ENCODE measurements at places on chromosomes 6 and 20.

DNA sequence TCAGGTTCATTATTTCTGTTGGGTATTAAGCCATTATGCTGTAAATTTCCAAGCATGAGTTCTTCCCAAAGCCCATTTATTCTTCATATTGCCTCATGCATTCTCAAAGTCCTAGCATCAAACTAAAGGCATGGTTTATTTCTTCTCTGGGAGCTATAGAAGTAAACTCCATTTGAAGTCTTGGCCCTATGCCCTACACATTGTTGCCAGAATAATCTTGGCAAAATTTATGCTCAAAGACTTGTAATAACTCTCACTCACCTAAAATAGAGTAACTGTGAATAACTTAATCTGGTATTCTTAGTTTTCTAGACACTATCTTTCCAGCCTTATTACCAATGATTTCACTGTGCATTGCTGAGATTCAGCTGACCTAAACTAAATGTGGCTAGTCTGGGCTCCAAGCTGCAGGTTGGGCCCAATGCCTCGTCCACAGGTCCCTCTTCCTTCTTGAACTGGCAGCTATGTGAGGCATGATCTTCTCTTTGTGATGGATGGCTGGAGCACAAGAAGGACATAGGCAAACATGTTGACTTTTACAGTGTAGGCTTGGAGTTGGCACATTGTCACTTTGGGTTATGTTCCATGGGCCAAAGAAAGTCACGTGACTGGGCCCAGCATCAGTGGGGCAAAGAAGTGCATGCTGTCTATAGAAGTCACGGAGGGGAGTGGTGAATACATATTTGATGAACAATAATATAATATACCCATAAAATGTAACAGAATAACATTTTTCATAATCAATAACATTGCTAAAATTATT lies 39.1 kb upstream of the ANKEF1 start:
- DNase-seq, result no peak

DNA sequence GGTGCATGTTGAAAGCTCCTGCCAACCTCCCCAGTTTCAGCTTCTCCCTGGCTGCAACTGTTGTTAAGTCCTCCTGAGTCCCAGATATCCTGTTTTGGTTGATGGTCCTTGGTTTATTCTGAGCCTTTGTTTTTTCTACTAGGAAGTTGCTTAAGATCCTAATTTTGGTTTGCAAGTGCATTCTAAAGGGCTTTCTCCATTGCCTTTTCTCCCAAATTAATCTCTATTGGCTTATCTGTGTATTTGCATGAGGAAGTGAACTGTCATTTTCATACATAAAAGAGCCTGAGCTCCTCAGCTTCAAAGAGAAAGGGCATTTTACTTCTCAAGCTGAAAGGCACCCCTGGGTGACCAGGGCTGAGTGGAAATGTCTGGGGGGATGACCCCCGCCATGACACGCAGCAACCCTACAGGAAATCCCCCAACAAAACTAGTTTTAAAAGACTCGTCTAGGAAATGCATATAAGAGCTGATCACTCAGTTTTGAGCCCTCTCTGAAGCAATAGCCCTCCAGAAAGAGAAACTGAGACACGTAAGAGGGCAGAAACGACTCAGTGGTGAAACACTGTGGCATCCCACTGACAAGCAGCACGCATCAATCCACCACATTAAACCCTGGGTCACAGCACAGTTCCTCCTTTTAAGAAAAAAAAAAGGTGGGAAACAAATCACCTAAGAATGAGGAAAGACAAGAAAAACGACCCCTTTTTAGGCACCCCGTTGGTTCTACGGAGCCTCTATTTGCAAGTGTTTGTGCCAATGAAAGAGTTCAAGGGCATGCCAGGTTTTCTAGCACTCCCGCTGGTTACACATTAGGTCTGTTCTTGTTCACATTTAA lies 140.9 kb downstream of the THBS2 start:
- DNase-seq, result no peak

GRCh38 chr6:148082696-148083095 lies 259.9 kb upstream of the SASH1 start:
- no peak for DNase-seq

- DNase-seq, result no peak
These were observed 376.4 kb downstream of the HACE1 start for GRCh38 chr6:104483225-104483834.

DNA sequence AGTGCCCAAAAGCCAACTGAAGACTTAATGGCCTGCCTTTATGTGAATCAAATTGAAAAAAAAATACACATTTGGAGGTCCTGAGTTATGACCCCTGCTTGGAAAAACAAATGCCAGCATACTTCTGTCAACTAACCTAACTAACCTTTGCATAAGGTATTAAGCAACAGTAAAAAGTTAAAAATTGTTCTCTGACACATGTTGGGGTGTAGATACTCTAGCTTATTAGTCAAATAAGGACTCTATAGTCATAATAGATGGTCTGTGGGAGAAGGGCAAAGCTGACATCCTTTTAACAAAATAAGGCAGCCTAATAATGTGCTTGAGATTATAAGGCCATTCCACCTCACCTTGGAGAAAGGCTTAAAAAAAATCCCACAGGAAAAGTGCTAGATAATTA lies 140.5 kb downstream of the HIVEP2 start:
- DNase-seq, result no peak

DNA sequence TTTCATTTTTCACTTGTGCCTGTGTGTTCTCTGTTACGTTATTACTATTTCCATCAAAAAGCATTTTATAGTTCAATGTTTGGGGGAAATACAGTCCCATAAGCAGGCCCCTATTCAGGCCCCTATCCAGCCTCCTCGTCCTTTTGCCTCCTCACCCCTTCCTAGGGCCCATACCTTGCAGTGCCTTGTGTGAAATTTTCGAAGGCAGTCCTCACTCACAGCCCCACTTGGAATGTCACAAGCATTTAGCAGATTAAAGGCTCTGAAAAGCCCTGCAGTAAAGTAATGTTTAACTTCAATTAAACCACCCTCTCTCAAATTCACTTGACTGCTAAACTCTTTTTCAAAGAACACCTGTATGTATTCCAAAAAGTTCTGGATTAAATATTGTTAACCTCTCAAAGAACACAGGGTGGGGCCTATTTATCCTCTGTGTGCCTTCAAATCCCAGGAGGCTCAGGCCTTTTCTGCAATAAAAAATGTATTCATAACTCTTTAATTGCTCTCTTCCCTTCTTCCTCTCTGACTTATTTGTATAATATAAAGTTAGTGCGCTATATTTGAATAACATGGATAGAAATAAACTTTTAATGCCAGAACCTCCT lies 202.5 kb downstream of the FOXA2 start:
- no peak for DNase-seq

GRCh38 chr6:134176264-134176975 lies 124.0 kb upstream of the SLC2A12 start:
- peak; percentile 3 for DNase-seq

GRCh38 chr6:3326184-3326971 lies 67.6 kb downstream of the PSMG4 start:
- no peak for DNase-seq

DNA sequence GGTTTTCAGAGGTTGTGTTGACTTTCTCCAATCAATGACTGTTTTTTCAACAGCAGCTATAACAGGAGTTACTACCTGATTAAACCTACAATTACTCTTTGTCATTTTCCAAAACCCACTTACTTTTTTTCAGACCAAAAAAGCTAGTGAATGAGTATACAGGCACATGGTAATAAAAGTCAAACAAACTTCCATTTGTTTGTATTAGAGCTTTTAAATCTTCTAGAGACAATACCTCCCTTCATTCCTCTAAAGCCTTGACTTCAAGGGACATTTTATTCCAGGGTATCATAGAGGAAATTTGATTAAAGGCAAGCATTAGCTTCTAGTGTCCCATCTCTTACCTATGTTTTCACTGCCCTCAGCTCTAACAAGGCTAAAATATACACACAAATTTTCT lies 52.7 kb downstream of the IL22RA2 start:
- no peak for DNase-seq

DNA sequence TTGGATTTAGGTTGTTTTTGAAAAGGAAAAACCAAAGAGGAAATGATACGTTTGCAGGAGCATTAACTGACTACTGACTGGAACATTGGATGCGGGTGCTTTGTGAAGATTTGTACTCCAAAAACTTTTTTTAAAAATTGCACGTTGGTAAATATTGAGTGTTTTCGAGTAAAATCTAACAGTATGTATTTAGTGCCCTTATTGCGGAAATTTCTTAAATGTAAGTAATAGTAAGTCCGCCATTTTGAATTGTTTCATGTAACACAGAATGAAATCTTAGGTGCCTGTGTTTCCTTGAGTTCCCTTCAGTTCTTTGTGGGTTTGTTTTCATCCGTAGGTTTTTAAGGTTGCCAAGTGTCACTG lies 15.2 kb upstream of the LIN28B start:
- peak; percentile 42 for DNase-seq

- peak; percentile 7 for DNase-seq
These were observed 83.6 kb downstream of the PFDN4 start for GRCh38 chr20:54291339-54292010.

- DNase-seq, result no peak
These were observed 97.1 kb downstream of the ZFAND3 start for GRCh38 chr6:37916675-37917074.

DNA sequence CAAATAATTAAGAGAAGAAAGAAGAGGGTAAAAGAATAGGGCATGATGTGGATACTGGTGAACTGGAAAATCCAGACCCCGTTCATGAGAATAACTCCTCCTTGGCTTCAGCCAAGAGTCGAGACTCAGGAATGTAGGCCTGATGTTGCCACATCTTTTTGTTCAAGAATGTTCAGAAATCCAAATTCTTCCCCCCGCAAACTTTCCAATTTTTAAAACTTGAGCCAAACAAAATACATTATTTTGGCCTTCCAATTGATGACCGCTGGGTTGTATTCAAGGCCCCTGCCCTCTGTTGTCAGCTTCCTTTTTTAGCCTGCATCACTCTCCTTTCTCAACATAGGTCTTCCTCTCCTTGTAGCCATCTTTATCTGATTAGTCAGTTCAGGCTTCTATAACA lies 106.1 kb downstream of the TNFAIP3 start:
- DNase-seq, result no peak

DNA sequence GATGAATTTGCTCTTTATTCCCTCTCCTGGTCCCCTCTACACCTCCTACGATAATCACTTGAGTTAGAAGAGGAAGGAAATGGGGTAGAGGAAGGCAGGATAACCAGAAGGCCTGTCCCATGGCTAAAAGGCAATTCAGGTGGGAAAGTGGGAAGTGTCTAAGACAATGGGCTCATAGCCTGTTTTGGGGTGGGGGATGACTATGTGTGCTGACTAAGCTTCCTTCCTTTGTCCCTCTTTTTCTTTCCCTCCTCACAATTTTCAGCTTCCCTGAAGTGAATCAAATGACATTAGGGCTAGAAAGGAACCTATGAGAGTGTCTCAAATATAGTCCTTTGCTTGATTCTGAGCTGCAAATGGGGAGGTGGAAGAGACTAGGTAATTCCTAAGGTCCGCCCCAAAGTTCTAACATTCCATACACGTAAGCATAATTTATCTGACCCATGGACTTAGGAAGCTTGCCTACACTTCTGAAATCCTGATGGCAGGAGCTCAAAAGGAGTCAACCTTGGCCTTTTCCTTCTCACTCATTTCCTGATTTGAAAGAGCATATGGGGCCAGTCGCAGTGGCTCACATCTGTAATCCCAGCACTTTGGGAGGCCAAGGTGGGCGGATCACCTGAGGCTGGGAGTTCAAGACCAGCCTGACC lies 24.3 kb downstream of the EDEM2 start:
- no peak for DNase-seq

GRCh38 chr6:35973670-35974222 lies 50.7 kb downstream of the SLC26A8 start:
- no peak for DNase-seq

- no peak for DNase-seq
These were observed 662 bp upstream of the CCR6 start for GRCh38 chr6:167122041-167122826.

DNA sequence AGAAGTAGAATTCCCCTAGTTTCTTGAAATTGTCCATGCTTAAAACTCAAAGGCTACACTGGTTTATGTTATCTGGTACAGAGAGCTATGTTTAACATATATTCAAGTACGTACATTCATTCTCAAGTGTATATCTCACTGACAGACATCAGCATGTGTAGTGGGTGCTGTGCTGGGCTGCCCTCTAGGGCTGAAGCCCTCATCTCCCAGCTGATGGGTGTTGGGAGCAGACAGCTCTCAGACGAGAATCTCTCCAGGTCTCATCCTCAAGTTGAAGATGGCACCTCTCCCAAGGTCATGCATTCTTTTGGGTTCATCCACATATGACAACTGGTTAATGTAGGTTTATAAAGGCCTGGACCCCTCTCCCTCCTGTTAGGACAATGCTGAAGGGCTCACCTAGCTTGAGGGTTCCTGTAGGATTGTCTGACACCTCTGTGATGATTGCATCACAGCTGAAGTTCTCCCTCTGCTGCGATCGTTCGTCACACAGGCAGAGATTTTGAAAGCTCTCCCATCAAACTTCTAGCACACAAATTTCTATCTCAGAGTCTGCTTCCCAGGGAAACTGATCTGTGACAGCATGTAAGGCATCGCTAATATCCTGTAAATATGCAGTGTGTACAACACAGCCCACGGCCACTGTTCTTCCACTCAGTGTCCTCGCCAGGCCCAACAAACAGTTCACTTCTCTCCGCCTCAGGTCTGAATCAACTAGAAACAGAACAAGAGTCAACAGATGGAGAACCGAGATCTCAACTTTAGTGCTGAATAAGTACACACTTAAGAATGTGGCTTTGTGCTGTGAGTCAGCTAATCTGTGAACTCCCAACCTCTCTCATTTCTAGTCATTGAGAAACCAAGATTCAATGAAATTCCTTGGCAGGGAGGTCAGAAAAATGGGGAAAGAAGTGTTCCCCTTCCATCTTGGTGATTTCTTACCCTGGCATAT lies 43.2 kb downstream of the PREP start:
- peak; percentile 8 for DNase-seq

DNA sequence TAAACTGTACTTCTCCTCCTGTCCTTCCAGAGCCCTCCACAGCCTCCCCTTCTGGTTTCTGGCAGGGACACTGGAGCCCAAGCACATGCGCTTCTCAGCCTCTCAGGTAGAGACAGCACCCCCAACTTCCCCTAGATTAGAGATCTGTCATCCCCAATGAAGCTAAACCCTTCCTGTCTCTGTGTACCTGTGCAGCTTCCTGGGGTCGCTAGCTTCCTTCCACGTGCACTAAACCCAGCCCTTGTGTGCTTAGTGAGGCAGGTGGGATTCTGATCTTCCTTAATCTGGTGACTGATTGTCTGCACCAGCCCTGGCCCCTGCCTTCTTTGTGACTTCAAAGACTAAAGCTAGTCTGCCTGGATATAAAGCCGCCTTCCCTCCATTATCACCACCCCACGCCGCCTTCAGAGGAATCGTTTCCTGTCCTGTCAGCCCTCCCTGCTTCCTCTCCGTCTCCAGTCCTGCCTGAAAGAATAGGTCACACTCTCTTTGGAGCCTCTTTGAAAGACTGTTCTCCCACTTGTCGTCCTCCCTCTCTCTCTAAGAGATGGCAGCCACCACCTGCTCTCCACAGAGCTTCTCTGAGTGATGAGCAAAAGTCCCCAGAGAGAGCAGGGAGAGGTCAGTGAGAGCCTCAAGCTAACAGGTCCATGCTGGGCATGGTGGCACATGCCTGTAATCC lies 27.5 kb downstream of the CAPN11 start:
- no peak for DNase-seq

DNA sequence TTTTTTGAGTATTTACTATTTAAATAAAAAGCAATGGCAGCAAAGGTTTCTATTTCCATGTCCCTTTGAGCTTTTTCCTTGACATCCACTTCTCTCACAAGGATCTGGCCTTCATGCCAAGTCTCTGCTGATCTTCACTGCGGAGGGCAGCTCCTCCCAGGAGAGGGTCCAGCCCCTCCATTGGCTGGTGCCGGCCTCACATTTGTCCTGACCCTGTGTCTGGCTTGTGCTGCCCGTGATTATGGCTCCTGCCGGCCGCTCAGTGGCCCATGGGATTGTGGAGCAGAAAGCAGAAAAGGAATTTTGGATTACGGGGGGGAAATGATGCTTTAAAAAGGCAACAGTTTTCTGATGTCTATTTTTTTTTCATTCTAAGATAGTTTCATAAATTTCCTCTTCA lies 31.2 kb upstream of the PDE7B start:
- DNase-seq, result no peak
